ENCODE measurements at places on chromosomes 4 and X.

DNA sequence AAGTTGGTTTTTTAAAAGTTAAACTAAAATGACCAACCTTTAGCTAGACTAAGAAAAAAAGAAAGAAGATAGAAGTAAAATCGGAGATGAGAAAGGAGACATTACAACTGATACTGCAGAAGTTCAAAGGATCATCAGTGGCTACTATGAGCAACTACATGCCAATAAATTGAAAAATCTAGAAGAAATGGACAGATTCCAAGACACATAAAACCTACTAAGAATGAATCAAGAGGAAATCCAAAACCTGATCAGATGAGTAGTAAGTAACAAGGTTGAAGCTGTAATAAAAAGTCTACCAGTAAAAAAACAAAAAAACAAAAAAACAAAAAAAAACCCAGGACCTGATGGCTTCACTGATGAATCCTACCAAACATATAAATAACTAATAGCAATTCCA is 16.1 kb downstream of the IQCM start:
- no peak for DNase-seq

- no peak for DNase-seq
Observed at GRCh38 chr4:6002492-6002833, 15.8 kb downstream of the C4orf50 start.

DNA sequence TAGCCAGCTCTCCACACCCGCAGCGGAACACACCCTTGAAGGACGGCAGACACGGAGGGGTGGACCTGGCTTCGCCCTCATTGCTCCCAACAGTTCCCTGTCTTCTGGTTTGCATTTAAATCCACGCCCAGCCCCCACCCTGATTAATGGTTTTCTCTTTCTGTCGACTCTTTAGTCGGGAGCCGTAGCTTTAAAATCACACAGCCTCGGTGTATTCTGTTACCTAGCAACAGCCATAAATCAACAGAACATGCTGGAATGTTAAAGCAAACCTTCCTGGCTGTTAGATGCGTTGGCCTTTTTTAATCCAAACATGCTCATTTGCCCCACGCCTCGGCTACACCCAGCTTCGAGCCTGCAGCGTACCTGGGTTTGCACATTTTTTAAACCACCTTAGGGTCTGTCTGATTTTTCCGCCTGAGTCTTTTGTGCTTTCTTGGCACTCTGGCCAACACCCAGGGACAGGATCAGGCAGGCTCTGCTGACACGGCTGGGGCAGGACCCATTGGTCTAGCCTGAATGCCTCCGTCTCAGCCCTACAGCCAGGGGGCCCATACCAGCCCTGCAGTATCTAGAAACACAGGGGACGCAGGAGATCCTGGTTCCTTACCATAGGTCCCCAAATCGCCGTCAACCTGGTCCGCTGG is 21.4 kb upstream of the PPP2R2C start:
- DNase-seq = no peak

- DNase-seq = no peak
Observed at GRCh38 chrX:3191796-3192195, 150.5 kb downstream of the ARSF start.

DNA sequence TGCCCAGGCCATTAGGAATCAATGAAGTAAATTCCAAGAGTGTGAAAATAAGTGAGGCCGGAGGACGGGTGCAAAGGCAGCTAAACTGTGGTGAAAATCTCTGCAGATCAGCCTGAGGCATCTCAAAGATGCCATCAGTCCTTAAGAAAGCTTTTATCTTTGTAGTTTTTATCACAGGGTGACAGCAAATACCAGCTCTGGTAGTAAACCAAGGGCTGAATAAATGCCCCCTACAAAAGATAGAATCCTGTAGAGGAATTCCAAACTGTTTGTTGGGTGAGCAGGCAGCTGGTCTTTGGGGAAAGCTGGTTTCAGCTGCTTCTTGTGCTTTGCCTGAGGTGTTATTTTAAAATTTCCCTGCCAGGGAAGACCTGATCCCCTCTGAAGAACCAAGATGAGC is 21.6 kb upstream of the RBM47 start:
- no peak for DNase-seq

DNA sequence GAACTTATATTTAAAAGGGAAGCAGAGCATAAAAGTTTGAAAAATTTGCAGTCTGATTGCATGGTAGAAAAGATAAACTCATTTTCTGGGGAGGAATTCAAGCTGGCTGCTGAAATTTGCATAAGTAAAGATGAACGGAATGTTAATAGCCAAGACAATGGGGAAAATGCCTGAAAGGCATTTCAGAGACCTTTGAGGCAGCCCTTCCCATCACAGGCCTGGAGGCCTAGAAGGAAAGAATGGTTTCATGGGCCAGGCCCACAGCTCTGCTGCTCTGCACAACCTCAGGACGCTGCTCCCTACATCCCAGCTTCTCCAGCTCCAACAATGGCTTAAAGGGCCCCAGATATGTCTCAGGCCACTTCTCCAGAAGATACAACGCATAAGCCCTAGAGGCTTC is 46.9 kb upstream of the INPP4B start:
- DNase-seq = no peak

DNA sequence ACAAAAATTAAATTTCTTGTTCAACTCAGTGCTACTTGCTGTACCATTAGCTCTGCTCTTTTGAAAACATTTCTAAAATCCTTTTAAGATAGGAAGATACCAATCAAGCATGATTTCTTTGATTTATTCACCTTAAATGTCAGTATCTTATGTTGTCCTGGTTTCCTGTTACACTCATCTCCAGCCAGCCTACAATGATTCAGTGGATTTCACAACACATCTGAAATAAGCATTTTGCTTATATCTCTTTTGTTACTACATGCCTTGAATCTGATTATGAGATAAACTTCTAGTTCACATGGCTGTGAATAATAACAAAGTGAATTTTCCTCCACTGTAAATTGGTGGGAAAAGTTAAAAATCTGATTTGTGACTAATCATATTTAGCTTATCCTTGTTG is 112.5 kb upstream of the BMP3 start:
- no peak for DNase-seq

DNA sequence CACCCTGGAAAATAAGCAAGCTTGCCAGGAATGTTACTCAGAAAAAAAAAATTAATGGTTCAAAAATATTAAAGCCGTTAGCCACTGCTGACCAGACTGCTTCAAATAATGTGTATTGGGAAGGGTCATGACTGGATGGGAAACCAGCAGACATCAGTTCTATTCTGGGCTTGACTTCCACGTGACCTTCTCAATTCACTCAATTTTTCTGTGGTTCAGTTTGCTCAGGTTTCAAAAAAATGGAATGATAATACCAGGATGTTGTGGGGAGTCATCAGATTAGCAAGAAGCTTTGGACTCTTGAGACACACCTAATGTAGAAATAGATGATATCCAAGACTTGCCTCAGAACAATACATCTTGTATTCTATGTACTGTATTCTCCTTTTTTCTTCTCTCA is 541.9 kb upstream of the BOD1L1 start:
- DNase-seq = no peak

DNA sequence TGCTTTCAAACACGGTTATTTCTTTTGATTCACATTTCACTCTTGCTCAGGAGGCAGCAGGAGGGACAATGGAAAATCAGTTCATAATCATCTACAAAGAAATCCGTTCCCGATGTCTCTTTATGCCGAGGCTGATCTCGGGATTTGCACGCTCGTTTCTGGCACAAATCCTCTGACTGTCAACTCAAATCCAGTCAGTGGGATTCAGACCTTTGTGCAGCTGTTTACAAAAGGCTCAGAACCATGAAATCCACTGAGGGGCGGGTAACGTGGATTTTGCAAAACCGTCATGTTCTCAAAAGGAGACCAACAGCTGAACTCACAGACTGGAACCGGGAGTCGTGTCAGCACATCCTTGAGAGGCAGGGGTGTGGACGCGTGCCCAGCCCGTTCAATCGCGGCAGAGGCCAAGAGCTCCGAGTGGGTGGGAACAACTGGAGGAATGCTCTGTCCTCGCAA is 46.4 kb downstream of the ACOX3 start:
- no peak for DNase-seq

- no peak for DNase-seq
Observed at GRCh38 chrX:11629593-11630211, 36.0 kb downstream of the ARHGAP6 start.

DNA sequence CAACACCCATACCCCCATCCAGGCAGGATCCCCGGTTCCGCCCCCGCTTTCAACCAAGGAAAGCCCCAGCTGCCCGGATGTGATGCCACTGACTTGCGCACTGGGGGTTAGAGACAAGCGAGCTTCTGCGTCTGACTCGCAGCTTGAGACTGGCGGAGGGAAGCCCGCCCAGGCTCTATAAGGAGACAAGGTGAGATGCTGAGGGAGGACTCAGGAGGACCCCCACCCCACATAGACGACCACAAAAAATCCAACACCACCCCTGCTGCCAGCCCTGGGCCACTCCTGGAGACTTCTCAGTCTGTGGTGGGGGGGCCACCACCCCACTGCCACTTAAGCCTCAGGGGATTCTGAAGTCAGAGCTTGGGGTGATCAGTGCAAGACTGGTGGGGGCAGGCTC is at the start of gene MAGEA4:
TSS of gene MAGEA4 (plus strand) at position 110 of the 400 bp plus-strand sequence. CDS start 10,776 bp downstream, outside the sequence.
- no peak for DNase-seq

DNA sequence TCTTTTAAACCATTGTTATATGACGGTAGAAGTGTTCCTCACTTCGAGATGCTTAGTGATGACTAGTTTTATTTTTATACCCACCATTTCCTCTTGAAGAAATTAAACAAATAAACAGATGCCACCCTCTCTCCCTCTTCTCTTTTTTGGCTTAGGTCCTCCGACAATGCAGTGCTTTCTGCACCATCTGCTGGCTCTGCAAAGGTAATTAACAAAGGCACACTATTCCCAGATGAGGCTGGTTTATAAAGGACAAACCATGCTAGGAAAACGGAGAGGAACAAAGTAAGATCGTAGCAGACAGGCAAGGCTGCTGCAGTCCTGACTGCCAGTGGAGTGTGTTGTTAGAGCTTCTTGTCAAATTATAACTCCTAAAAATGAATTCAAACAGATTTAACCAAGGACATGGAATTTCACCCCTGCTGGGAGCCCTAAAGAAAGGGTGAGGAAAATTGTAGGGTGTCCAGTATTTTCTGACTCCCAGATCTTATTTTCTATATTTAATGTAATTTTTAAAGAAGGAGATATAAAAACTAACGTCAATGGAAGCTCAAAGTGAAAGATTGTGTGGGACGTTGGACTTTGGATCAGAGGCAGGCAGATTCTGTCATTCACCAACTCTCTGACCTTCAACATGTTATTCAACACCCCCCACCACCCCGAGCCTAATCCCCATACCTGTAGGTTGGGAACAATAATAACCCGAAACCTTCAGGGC is 142.1 kb downstream of the CPEB2 start:
- DNase-seq = no peak

GRCh38 chr4:139593091-139593564 is 37.1 kb upstream of the SETD7 start:
- no peak for DNase-seq

DNA sequence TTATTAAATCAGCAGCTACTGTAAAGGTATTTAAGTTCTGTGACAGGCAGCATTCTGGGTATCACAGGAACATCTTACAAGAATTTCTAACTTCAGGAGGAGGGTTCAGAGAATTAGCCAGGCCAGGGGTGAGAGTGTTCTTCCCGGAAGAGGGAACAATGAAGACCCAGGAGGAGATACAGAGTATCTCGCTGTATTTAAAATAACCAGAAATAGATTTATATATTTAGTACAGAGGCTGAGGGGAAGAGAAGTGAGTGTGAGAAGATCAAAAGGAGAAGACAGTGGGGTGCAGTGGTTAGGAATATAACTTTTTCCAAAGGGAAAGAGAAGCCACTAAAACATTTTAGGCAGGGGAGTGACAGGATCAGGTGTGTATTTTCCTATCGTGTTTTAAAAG is 186.8 kb downstream of the RAPGEF2 start:
- no peak for DNase-seq
